Islet precursor cell (in vitro differentiated cells): ENCODE measurements at places on chromosomes 5 and 9.

GRCh38 chr5:153860195-153860886 is 178.4 kb downstream of the FAM114A2 start:
- no peak for DNase-seq

DNA sequence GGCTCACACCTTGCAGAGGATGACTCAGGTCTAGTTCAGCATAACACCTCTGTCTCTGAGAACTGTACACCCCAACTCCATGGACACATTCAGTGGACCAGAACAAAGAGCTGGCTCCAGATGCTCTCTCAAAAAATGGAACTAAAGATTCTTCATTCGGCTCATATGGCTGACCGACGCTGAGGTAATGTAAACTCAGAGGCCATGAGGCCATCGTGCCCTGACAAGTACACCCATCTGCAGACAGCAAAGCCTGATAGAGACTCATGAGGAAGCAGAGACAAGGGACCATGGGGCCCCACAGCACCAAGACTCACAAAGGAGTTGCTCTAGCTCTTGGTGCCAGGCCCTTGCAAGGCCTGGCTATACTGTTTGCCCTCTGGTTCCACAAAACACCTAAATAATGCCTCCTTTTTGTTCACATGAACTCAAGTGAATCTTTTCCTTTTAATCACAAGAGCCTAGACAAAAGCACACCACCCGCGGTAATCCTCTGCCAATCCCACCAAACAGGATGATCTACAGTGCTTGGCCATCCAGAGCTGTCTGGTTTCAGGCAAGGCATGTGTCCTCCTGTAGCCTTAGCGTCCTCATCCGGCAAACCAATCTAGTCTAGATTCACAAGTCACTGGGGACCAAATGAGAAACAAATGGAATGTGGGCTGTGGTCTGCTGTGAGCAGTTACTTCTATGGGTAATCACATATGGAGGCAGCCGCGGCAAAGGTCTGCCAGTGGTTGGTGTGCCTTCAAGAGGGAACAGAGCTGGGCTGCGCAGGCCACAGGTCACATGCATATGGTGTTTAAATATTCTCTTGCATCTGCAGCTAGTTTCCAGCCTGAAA is 22.7 kb downstream of the MED27 start:
- DNase-seq, result no peak

DNA sequence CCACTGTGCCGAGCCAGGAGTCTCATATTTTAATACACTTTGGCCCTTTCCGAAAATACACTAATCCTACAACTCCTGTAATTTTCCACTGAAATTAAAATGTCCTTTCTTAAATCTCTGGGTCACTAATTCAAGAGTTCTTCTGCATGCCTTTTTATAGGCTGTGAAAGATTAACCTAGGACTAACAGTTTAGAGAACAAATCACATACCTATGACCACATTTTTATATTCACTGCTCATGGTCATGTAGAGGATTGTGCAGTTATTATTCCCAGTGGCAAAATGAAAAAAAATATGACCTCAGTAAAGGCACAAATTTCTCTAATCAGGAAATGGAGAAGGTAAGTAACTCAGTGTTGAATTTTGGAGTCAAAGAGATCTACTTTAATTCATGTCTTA is 33.4 kb downstream of the SLCO4C1 start:
- no peak for DNase-seq

- DNase-seq, result no peak
Observed at GRCh38 chr9:113177251-113177650, 26.4 kb downstream of the SLC31A2 start.

- no peak for DNase-seq
Observed at GRCh38 chr5:148931453-148932057, 105.1 kb downstream of the ADRB2 start.

DNA sequence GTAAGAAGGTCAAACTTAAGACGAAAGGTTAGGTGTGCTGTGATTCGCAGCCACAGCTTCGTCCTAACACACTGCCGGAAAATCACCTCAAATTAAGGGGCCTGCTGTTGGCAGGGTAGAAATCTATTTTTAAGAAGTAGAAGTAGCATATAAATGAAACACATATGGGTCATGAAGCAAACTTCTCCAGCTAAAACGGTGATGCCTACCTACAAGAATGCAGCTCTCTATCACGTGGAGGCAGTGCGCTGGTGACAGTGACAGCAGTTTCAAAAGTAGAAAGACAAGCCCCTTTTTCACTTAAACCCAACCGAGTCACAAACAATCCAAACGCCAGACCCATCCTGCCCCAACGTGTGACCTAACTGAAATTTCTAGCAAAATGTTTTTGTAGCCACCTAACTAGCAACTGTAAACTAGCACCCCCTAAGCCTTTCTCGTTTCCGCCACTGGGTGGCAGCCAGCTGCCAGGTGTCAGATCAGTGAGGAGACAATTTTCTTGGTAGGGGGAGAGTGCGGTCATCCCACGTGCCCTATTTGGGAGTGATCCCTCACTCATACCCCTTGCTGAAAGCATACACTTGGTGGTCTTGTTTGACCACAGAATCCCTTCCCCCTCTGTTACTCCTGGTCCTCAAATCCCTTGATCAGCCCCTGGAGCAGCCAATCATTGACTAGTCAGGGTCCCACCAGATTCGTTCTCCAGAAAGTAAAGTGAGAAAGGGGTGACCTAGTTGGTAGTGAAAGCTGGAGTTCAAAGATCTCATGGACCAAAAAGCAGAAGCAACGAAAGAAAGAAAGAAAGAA is 71.8 kb upstream of the MAMDC2 start:
- peak; percentile 86 for DNase-seq

DNA sequence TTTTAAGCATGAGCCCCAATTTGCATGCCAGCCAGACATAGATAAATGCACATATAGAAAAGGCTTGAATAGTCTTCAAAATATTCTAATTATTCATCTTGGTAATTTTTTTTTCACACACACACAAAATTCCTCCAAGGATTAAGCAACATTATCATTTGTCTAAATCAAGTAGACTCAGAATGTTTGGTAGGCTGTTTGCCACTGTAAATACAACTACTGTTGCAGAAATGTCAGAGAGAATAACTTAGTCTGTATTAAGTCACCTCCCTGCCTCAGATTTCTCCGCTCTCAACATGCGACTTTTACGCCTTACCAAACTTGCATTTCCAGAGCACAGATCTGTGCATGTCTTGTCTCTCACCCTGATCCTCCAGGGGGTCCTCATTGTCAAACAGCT is 265.6 kb upstream of the C9orf72 start:
- DNase-seq, result no peak

DNA sequence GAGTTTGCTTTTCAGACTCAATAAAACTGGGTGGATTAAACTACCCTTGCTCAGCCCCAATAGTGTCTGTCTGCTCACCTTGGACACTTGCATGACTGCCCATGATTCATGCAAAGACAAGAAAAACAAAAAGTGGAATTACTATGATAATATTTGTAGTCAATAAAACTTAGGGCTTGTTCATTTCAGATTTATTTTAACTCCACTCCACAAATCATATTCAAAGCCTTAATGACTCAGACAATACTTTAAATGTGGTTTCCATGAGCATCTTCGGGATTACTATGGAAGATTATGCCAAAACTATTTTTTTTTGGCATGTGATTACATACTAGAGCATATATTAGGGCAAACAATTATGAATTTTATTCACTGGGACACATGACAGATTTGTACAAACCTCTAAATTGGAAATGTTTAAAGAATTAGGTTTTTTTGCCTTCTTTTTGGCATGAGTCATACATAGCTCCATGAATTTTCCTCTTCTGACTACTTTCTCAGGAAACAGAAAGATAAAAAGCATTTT is 468.9 kb downstream of the ACTL7B start:
- no peak for DNase-seq

GRCh38 chr9:133591116-133591910 is 17.9 kb downstream of the FAM163B start:
- no peak for DNase-seq

- peak; percentile 54 for DNase-seq
Observed at GRCh38 chr9:11257992-11258391, 645.2 kb upstream of the PTPRD start.

- no peak for DNase-seq
Observed at GRCh38 chr5:56259002-56259511, 25.9 kb upstream of the ANKRD55 start.

DNA sequence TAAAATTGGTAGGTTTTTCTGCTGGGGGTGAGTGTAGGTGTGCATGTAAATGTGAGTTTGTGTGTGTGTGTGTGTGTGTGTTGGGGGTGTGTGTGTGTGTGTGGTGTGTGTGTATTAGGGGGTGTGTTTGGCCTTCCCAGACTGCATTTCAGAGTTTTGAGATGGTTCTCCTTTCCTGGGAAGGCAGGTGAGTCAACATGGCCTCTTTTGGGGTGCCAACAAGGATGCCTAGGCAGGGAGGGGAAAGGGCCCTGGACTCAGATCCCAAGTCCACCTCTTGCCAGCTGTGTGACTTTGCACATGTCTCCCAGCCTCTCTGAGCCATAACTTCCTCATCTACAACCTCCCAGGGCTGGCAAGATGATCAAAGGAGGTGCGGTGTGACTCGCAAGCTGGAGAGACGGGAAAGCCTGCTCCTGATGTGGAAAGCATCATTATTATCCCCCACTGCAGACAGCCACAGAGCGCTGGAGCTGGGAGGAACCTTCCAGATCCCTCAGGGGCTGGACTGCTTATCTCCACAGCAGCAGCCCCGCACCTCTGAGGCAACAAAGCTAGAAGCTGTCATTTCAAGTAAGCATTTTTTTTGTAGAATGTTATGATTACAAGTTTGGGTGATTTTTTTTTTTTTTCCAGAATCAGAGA is 63.5 kb upstream of the TBC1D2 start:
- peak; percentile 67 for DNase-seq

- peak; percentile 74 for DNase-seq
Observed at GRCh38 chr5:72363166-72363802, 43.1 kb downstream of the PTCD2 start.

- DNase-seq, result no peak
Observed at GRCh38 chr5:4758550-4758949, 381.6 kb upstream of the ADAMTS16 start.

DNA sequence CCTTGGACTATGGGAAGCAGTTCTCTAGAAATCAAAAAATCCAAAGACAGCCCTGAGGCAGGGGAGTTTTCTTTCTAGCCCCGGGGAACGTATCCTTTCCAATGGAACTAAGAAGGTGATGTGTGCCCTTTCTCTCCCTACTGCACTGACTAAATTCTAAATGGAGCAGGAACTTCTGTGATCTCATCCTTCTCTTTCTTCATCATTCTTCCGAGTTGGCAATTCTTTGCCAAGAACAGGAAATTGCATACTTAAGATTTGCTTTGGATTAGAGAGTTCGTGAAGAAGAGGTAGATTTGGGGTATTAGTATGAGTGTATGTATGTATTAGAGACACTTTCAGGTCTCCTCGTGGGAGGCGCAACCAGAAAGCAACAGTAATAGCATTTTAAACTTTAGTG is 178.0 kb upstream of the PIK3R1 start:
- no peak for DNase-seq

GRCh38 chr5:73213566-73213998 is 40.6 kb downstream of the TMEM174 start:
- no peak for DNase-seq

GRCh38 chr9:77236693-77237092 is 59.4 kb downstream of the VPS13A start:
- no peak for DNase-seq

DNA sequence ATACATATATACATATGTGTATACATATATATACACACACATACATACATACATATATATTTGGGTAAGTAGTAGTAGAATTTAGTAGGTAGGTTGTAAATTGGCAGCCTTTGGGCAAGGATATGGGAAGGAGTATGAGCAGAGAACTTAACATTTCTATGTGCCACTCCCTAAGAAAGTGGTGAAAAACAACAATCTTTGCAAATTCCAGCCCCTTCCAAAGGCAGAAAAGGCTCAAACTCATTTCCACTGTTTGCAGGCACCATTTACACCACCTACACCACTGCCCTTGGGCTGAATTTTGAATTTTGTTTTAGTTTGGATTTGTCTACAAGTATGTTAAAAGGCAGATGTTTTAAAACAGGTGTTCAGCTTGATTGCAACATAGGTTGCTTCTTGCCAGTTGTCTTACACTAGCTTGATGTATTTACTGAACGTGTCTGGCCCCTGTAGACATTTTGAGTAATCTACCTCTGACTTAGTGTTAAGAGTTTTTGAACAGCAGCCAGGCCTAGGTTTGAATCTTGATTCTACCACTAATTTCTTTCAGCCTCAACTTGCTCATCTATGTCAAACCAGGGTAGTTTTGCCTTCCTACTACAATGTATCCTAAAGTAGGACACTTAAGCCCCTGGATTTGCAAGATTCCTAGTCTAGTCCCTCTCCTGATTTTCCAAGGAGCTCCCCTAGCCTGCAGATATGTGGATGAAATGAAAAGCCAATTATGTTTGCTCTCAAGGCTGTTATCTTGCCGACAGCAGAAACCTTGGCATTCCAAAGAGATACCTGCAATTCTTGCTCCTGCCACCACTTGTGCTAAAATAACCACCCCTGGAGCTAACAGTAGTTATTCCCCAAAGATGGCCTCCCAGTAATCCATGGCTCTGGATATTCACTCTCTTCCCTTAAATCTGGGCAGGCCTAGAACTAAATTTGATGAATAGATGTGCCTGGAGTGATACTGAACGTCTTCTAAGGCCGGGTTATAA is 156.2 kb upstream of the SLC44A1 start:
- no peak for DNase-seq

DNA sequence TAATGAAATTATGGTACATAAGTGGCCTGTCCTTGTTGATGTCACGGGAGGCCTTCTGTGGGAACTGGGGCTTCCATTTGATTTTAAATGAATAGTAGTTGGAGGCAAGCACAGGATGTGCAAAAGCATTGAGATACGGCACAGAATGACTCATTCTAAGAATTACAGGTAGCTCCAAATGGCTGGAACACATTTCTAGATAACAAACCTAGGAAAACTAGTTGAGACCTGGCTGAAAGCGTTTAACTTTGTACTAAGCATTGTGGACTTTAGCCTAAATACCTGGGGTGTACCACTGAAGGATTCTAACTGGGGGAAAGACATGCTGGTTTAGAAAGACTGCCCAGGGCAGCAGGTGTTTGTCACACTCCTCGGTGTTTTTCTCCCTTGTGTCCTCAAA is 9.4 kb downstream of the SKP2 start:
- DNase-seq, result no peak

DNA sequence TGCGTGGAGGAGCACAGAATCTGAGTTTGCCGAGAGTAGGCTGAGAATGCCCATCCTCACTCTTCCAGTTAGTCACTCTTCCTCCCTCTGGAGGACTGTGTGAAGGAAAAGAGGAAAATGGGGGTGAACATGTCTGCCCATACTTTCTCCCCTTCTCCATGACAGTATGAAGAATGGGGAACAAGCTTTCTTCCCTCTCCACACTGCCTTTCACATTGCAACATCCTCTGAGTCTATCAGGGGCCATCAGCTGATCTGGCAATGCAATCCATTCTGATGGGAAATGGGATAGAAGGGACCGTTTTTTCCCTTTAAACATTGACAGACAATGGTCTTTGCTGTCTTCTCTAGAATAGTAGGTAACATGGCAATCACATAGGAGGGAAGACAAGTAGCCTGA is 56.8 kb downstream of the UGCG start:
- no peak for DNase-seq
